ENCODE measurements at places on chromosomes 5 and 9.

GRCh38 chr5:7902201-7902600 lies 33.3 kb downstream of the MTRR start:
- DNase-seq = no peak

- DNase-seq = no peak
Observed at GRCh38 chr5:175642998-175643397, 14.9 kb upstream of the HRH2 start.

- DNase-seq = no peak
Observed at GRCh38 chr9:28810388-28811075, 1237.3 kb upstream of the C9orf72 start.

GRCh38 chr5:959581-960531 lies 48.7 kb upstream of the NKD2 start:
- no peak for DNase-seq

- DNase-seq = no peak
Observed at GRCh38 chr5:33720176-33720575, 171.6 kb downstream of the ADAMTS12 start.

DNA sequence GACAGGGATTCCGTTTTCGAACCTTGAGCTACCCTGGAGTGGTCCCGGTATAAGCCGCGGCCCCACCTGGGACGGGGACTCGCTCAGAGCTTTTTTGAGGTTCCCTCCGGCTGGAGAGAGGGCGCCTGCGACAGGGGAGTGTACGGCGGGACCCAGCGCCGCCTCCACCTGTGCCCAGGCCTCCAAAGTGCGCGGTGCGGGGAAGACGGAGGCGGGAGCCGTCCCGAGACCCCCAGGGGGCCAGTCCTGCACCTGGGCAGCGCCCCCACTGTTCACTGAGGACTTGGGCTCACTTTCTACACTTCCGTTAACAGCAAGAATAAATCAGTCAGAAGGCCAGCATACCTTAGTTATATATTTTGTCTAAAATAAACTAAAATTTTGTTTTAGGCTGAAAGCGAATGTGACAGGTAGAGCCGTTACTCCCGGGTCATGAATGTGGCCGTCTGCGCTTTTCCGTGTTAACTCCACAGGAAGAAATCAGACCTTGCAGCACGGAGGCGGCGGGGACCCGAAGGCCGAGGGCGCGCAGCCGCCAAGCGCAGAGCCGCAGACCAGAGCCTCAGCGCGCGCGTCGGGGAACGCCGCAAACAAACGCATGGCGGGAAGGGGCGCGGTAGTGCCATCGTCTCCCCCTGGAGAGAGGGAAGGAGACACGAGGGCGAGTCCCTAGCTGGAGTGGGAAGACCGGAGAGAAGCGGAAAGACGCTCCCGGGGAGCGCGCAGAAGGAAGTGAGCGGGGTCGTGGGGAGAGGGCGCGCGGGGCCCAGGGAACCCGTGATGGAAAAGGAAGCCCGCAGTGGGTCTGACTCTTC lies 14.1 kb downstream of the TRIM7 start:
- peak; percentile 74 for DNase-seq

GRCh38 chr5:17918373-17919104 lies 284.3 kb downstream of the TAF11L14 start:
- DNase-seq = peak; percentile 76

GRCh38 chr5:151094030-151094851 lies 13.4 kb upstream of the TNIP1 start:
- peak; percentile 55 for DNase-seq

- no peak for DNase-seq
Observed at GRCh38 chr9:2785060-2785950, 58.6 kb downstream of the PUM3 start.

GRCh38 chr5:148790545-148791333 lies 35.7 kb upstream of the ADRB2 start:
- DNase-seq = no peak

GRCh38 chr5:98581112-98581997 lies 192.1 kb upstream of the RGMB start:
- no peak for DNase-seq

GRCh38 chr5:147887930-147888329 lies 9.4 kb downstream of the SCGB3A2 start:
- no peak for DNase-seq

DNA sequence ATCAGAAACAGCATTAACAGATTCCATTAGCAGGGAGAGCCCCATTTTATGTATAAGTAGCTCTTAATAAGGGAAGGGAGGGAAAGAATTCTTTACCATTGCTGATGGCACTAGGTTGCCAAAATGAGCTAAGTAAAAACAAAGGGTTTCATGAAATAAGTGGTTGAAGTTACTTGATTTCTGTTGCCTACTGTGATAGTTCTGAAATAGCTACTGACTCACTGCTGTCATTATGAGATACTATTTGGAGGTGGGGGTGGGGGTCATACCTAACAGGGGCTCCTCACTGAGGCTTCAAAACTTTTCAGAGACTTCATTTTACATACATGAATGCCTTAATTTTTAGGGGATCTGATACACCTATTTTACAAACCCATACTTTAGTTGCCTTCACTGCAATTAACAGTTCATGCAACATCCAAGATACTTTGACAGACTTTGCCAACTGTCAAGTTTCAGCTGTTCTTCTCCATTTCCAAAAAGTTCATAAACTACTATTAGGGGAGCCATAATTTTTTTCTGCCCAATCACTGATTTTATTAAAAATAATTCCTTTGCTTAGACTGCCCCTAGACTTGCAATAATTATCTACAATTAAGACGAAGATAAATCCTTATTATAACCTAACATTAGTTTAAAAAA lies 4.6 kb downstream of the HOMER1 start:
- DNase-seq = no peak

DNA sequence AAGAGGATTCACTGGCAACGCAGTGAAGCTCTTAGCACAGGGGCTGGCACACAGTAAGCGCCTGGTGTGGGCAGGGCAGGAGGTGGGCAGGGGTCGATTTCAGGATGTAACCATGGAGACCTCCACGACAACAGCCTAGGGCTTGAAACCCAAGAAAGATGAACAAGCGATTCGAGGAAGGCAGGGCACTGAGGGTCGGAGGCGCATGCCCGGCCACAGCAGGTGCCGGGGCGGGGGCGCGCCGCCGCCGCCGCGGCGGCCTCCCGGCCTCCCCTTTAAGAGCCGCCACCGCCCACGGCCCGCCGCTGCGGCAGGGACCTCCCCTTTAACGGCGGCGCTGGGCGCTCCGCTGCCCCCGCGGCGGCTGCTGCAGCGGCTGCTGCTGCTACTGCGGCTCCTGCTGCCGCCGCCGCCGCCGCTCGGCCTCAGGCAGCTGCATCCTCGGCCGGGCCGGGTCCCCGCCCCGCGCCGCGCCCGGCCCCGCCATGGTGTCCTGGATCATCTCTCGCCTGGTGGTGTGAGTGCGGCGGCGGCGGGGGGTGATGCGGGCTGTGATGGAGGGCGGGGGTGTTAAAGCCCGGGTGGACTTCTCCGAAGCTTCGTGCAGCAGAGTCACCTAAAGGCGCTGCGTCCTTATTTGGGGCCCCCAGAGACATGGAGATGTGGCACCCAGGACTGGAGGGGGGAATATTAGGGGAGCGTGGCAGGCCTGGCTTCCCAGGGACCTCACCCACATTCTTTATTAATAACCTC lies at the start of gene REEP2:
TSS of gene REEP2 (plus strand) at position 334 of the 753 bp plus-strand sequence. CDS start at position 486, 152 bp downstream.
- DNase-seq = peak; percentile 87

- DNase-seq = no peak
Observed at GRCh38 chr5:14593326-14594021, 11.9 kb downstream of the OTULINL start.

DNA sequence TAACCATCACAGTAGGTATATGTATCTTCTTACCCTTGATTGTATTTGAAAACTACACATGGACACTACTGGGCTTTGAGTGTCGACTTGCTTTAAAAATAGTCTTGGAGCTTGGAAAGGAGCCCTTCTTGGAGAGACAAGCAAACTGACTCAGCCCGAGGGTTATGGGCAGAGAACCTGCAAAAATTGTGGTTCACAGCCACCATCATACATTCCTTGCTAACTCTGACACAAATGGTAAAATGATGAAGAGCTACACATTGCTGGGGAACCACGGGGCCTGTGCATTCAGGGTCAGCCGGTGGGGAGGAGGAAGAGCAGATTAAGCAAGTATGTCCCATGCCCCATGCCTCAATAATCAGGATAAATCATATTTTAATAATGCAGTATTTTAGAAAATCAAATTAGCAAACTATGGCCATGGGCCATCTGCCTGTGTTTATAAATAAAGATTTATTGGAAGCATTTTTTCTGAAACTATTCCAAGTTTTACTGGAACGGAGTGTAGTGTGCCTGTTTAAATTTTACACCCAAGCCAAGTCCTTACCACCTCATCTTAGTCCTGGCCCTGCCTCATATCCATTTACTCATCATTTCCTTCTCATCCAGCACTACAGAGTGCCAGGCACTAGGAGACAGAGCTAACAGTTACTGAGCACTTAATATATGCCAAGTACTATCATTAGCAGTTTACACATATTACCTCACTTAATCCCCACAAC lies 195.7 kb downstream of the PALM2AKAP2 start:
- peak; percentile 6 for DNase-seq

Data from endodermal cell (in vitro differentiated cells).